ENCODE measurements at places on chromosomes 6 and 20.
A peak's percentile ranks its signal among the peaks of the same experiment; 100 is the strongest.

DNA sequence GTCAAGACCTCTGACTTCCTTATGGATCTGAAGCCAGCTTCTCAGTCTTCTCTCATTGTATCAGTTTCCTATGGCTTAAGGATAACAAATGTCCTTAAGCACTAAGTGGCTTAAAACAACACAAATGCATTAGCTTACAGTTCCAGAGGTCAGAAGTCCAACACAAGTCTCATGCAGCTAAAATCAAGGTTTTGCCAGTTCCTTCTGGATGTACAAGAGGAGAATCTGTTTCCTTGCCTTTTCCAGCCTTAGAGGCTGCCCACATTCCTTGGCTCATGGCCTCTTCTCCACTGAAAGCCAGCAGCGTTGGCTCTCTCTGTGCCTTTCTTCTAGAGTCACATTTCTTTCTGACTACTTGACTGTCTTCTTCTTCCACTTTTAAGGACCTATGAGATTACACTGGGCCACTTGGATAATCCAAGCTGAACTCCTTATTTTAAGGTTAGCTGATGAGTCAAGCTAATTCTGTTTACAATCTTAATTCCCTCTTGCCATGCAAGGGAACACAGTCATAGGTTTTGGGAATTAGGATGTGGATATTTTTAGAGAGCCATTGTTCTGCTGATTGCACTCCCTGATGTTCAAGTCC lies 179.0 kb downstream of the BCAS1 start:
- DNase-seq = no peak

- DNase-seq = peak; percentile 100
Measured at GRCh38 chr6:31739639-31740396, at the start of gene MSH5. MSH5 (plus strand) TSS chr6:31740005; CDS start chr6:31740467, 462 bp downstream.

GRCh38 chr6:138465007-138465645 lies 34.2 kb downstream of the NHSL1 start:
- no peak for DNase-seq

DNA sequence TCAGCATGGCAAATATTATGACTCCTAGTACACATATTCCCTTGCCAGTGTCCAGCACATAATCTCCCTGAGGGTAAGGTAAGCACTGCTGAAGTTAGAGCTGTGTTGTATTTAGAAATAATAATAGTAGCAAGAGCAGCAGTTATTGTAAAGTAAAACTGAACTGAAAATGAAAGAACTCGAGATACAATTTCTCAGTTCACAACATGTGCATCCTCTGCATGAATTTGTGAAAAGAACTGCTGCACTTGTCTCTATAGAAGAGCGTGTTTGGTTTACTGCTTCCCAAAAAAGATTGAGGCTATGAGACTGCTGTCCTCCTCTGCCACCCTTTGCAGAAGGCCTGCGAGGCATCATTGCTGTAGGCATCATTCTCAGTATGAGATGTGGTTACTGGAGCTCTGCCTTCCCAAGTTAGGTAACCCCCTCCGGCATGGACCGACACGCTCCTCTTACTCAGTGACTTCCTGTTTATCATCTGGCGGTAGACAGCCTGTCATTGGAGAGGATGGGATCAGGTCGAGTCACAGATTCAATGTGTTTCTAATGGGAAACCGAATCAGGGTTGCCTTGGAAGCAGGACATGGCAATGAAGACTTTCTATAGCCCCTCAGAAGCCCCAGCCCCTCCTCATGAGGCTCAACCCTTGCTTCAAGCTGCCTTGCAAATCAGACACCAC lies 48.1 kb downstream of the SLC24A3 start:
- DNase-seq = no peak

DNA sequence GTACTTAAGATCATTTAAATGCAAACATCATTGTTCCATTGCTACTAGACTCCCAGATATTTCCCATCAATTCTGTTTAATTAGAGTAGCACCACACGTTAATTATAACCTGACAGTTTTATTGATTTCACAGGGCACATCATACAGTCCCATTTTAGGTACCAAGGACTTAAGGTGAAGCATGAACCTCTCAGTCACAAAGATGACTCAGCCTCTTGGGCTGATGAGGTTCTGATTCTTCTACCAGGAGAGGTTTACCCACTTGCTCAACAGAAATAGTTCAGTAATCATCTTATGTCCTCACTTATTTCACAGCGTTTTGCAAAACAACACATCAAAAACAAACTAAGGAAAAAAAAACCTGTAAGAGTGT lies 98.5 kb downstream of the HIVEP2 start:
- no peak for DNase-seq

DNA sequence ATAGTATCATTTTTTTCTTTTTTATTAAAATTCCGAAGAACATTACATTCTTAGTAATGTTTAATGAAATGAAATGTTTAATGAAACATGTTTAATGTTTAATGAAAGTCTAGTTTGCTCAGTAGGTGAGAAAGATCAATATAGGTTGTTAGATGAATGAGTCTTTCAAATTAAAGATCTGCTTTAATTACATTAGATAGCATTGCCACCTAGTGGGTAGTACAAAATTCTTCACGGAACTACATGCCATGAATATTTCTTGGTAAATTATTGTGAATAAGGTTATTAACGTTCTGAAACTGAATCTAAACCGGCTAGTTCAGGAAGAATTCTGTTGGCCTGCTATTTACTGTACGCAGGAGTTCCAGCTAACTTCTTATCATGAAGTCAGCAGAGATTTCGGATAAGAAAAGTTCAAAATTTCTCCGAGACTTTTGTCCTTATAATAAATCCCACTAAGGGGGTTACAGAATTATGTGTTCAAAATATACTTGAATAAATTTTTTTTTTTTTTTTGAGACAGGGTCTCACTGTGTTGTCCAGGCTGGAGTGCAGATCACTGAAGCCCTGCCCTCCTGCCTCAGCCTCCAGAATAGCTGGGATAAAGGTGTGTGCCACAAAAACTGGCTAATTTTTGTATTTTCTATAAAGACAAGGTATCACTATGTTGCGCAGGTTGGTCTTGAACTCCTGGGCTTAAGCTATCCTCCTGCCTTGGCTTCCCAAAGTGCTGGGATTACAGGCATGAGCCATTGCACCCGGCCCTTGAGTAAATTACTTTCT lies 7.9 kb upstream of the GMNN start:
- no peak for DNase-seq
